ENCODE measurements at places on chromosomes 7 and 10.

DNA sequence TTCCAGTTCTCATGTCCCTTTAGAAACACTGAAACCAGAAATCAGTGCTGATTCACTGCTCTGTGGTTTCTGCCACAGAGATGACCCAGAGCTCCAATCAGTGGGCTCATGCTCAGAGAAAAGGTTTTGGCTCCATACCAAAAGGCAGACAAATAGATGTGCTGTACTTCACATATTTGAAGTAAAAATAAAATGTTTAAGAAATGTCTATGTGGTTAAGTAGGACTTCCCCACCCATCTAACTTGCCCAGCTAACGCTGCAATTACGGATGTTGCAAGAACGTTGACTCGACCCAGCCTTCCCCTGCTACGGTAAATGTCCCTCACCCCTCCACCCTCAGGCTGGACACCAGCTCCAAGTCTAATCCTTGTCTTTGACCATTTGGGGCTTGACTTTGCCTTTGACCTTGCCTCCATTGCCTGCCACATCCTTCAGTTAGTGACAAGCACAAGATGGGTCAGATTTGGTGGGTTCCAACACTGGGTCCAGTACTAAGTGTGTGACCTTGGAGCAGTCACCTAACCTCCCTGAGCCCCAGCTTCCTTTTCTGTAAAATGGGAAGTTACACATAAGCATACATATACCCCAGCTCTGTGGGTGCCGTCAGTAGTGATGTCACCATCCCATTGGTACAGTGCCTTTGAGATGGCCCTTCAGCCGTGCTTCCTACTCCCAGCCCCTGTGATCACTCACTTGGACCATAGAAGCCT, 95.8 kb downstream of the CHST15 start:
- no peaks in the 10 kb centered on the region for H3K27me3 ChIP-seq
- H3K4me1 ChIP-seq = peaks cover 13% of the 10 kb centered on the region
- H3K27ac ChIP-seq = no peak overlapping the region
- no peaks in the 10 kb centered on the region for H3K36me3 ChIP-seq
- H3K4me3 ChIP-seq = no peak overlapping the region
- DNase-seq = peak; percentile 59

DNA sequence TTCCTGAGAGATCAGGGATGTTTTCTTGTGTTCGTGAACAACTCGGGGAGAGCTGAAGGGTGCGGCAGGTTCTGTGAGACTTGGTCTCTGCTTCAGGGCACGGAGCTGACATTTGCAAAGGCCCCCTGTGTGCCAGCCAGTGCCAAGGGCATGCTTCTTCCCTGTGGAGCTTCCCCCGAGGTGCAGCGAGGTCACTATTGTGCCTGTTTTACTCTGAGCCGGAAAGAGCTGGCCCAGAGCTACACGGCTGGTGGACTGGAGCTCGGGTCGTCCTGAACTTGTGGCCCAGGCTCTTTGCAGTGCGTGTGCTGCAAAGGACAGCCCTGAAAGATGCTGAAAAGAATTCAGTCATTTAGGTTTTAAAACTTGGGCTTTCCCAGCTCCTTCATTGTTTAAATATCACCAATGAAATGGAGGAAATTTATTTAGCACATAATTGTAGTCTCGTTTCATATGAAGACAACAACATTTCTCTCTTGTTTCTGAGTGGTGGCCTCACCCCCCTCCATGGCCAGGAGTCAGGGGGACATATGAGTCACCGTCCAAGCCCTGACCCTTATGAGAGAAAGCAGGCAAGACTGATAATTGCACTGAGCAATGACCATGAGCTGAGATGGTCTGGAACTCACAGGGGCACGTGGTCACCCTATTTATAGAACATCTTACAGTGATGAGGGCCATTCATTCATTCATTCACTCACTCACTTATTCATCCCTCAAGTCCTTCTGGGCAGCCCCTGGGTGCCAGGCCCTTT, 102.6 kb downstream of the PTPRE start:
- no peak overlapping the region for H3K27ac ChIP-seq
- H3K4me1 ChIP-seq = no peaks in the 10 kb centered on the region
- DNase-seq = peak; percentile 35
- no peak overlapping the region for H3K4me3 ChIP-seq

GRCh38 chr7:133556048-133556447, 303.2 kb downstream of the EXOC4 start:
- H3K27ac ChIP-seq = no peak overlapping the region
- no peaks in the 10 kb centered on the region for H3K4me1 ChIP-seq
- DNase-seq = no peak

GRCh38 chr10:123147635-123148413, at the start of gene HMX2:
HMX2 (plus strand) TSS chr10:123148136; CDS start chr10:123148379, 243 bp downstream.
- no peak within 1 kb of the TSS for H3K27ac ChIP-seq
- no peaks in the 10 kb centered on the region for H3K36me3 ChIP-seq
- DNase-seq = no peak

DNA sequence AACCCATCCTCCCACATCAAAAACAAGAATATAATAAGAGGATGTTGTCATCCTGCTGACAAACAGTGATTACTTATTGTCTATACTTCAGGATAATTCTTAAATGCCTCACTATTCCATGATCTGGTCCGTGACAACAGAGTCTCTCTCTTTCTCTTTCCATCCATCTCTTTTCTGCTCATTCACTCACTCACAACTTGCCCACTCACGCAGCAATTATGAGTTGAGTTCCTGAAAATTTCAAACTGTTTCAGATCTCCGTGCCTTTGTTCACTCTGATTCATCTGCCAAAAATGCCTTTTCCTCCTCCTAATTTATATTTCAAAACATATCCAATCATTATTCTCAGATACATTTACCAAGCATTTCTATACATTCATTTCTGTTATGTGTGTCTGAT, 1.4 kb downstream of the OR6B1 start:
- H3K27me3 ChIP-seq = no peaks in the 10 kb centered on the region
- DNase-seq = no peak
- no peaks in the 10 kb centered on the region for H3K4me1 ChIP-seq
- no peaks in the 10 kb centered on the region for H3K36me3 ChIP-seq

DNA sequence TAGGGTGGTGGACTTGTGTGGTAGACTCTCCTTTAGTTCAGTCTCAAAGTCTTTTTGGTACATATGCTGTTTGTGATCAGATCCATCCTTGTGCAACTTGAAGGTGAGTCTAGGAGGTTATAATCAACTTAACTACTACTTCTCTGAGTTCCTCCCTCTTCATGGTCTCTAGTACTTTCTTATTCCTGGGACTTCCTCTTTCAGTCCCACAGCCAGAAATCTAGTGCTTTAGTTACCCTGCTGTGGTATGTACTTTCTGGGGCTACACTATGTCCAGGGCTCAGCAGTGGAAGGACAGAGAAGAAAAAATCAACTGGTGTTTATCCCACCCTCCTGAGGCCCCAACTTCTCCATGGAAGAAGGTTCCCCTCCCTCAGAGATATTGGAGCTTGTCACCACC, 19.4 kb upstream of the ATAD1 start:
- no peak for DNase-seq
- no peak overlapping the region for H3K27ac ChIP-seq
- no peaks in the 10 kb centered on the region for H3K36me3 ChIP-seq
- H3K4me3 ChIP-seq = no peak overlapping the region
- H3K4me1 ChIP-seq = no peaks in the 10 kb centered on the region

- peak overlapping the region; percentile 10 for H3K27ac ChIP-seq
- no peaks in the 10 kb centered on the region for H3K4me1 ChIP-seq
- no peak for DNase-seq
These were observed 10.6 kb upstream of the BPGM start for GRCh38 chr7:134636008-134636449.

GRCh38 chr7:73870041-73870492, 9.1 kb downstream of the TMEM270 start:
- no peak overlapping the region for H3K4me3 ChIP-seq
- no peaks in the 10 kb centered on the region for H3K36me3 ChIP-seq
- DNase-seq = peak; percentile 80
- no peaks in the 10 kb centered on the region for H3K4me1 ChIP-seq

GRCh38 chr10:31020209-31020608, 11.5 kb downstream of the ZNF438 start:
- no peak overlapping the region for H3K27ac ChIP-seq
- H3K4me3 ChIP-seq = no peak overlapping the region
- H3K27me3 ChIP-seq = no peaks in the 10 kb centered on the region

- no peak overlapping the region for H3K27ac ChIP-seq
- no peaks in the 10 kb centered on the region for H3K27me3 ChIP-seq
- H3K4me3 ChIP-seq = no peak overlapping the region
- H3K4me1 ChIP-seq = no peaks in the 10 kb centered on the region
- no peak for DNase-seq
These were observed 109.4 kb downstream of the ELFN1 start for GRCh38 chr7:1779445-1779844.

- no peaks in the 10 kb centered on the region for H3K27me3 ChIP-seq
- H3K4me3 ChIP-seq = no peak overlapping the region
- no peaks in the 10 kb centered on the region for H3K4me1 ChIP-seq
- H3K36me3 ChIP-seq = peaks cover 11% of the 10 kb centered on the region
- H3K27ac ChIP-seq = no peak overlapping the region
- DNase-seq = no peak
These were observed 29.5 kb downstream of the MDH2 start for GRCh38 chr7:76077435-76077834.

DNA sequence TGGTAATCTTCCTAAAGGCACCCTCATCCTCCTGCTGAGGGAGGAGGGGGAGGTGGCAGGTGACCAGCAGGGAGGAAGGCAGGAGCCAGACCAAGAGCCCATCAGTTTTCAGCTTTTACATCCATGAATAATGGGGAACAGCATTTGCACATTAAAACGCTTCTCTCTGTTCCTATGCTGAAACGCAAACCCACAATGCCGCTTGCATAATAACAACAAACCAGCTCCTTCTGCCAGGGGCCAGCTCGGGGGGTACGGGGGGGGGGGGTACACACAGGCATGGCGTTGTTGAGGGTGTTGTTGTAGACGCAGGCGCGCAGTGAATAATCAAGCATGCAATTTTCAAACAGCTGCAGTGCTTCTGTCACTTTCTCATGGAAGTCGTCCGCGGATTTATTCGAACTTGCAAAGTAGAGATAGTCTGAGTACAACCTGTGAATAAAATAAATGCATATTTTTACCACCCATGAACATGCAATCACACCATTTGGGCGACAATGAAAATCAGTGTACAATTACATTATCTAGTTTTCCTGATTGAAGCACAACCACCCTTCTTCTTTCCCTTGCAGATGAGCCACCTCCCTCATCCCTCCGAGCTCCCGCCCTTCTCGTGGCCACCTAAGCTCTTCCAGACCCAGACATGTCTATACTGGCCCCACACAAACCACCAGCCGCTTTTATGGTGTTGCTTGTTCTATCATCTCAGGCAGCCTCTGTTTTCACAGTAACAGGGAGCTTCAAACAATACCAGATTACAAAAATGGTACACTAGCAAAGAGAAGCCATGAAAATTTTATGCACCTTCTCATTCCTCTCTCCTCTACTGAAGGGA, 72.2 kb downstream of the CHST15 start:
- H3K27me3 ChIP-seq = no peaks in the 10 kb centered on the region
- no peak overlapping the region for H3K27ac ChIP-seq
- no peak for DNase-seq
- H3K4me3 ChIP-seq = no peak overlapping the region
- H3K36me3 ChIP-seq = no peaks in the 10 kb centered on the region

- H3K36me3 ChIP-seq = no peaks in the 10 kb centered on the region
- H3K4me3 ChIP-seq = no peak overlapping the region
- no peaks in the 10 kb centered on the region for H3K4me1 ChIP-seq
- no peak overlapping the region for H3K27ac ChIP-seq
These were observed 145.5 kb upstream of the SEM1 start for GRCh38 chr7:96855139-96855538.

- no peaks in the 10 kb centered on the region for H3K4me1 ChIP-seq
- peak; percentile 57 for DNase-seq
- H3K36me3 ChIP-seq = no peaks in the 10 kb centered on the region
- no peaks in the 10 kb centered on the region for H3K27me3 ChIP-seq
- peak within 1 kb of the TSS; percentile 44 for H3K4me3 ChIP-seq
These were observed at the start of gene BICC1 for GRCh38 chr10:58512491-58513187. BICC1 (plus strand) TSS chr10:58512872; CDS start chr10:58513144, 272 bp downstream.

GRCh38 chr10:100743626-100744135, 1.7 kb upstream of the PAX2 start:
- H3K27me3 ChIP-seq = peaks cover 14% of the 10 kb centered on the region
- no peak overlapping the region for H3K27ac ChIP-seq
- peak; percentile 66 for DNase-seq
- H3K4me1 ChIP-seq = no peaks in the 10 kb centered on the region
- H3K4me3 ChIP-seq = no peak overlapping the region
- no peaks in the 10 kb centered on the region for H3K36me3 ChIP-seq

GRCh38 chr10:113524539-113525490, 28.0 kb upstream of the HABP2 start:
- no peaks in the 10 kb centered on the region for H3K27me3 ChIP-seq
- H3K27ac ChIP-seq = no peak overlapping the region
- H3K4me3 ChIP-seq = no peak overlapping the region
- H3K4me1 ChIP-seq = no peaks in the 10 kb centered on the region
- DNase-seq = no peak

DNA sequence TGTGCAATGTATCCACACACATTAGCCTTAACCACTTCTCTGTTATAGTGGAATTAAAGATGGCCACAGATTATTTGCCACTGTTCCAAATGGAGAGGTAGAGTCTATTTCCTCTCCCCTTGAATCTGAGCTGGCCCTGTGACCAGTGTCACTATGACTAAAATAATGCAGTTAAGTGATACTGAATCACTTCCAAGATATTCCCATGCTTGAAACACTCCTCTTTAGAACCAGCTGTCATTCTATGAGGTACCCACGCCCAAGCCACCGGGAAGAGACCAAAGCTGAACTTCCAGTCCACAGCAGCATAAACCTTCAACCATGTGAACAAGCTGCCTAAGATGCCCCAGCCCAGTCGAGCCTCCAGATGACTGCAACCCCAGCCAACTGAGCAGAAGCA, 2.1 kb upstream of the DHX32 start:
- H3K4me3 ChIP-seq = no peak overlapping the region
- H3K27me3 ChIP-seq = no peaks in the 10 kb centered on the region
- no peaks in the 10 kb centered on the region for H3K36me3 ChIP-seq
- no peaks in the 10 kb centered on the region for H3K4me1 ChIP-seq

GRCh38 chr7:151334628-151335027, 7.0 kb upstream of the NUB1 start:
- no peak overlapping the region for H3K27ac ChIP-seq
- H3K27me3 ChIP-seq = no peaks in the 10 kb centered on the region
- DNase-seq = no peak
- no peaks in the 10 kb centered on the region for H3K36me3 ChIP-seq
- no peak overlapping the region for H3K4me3 ChIP-seq
